ENCODE measurements at places on chromosomes 1 and 21. TPM values are rescaled to one million over a fixed set of nuclear protein-coding genes. Genes with fewer than 3 reads are reported as not detected.

Gene LENEP
- total RNA-seq: not detected

Gene LCE1F
- total RNA-seq: not detected

Gene KRTAP19-1
- total RNA-seq: not detected

Gene GUCA2A
- not detected for total RNA-seq

Gene SNX7
- 23.4 TPM for total RNA-seq

Gene SPTA1
- not detected for total RNA-seq

Gene DMBX1
- not detected for total RNA-seq

Gene NPHP4
- 6.6 TPM for total RNA-seq

Gene EXTL1
- total RNA-seq: 1.3 TPM

Gene CALML6
- 0.04 TPM for total RNA-seq

Gene FAAH
- 16.6 TPM for total RNA-seq

Gene HNRNPCL2
- not detected for total RNA-seq

Gene PRR9
- total RNA-seq: not detected

Gene IFI16
- 27.2 TPM for total RNA-seq

Gene FCRL5
- total RNA-seq: not detected

Gene H6PD
- 26.3 TPM for total RNA-seq

Gene GPR89A
- total RNA-seq: 22.3 TPM

Gene PKLR
- not detected for total RNA-seq

Gene LHX8
- total RNA-seq: not detected

Gene RPE65
- total RNA-seq: not detected

Gene HCN3
- total RNA-seq: 3.8 TPM

Gene KPRP
- total RNA-seq: not detected

Gene PLCH2
- total RNA-seq: 0.92 TPM

Gene S100A7
- total RNA-seq: not detected

Gene MYOG
- total RNA-seq: not detected

Gene LHX4
- total RNA-seq: under 0.01 TPM

Gene OR2M7
- not detected for total RNA-seq

Gene CYP4Z1
- not detected for total RNA-seq

Gene HAO2
- not detected for total RNA-seq

Gene FLG2
- not detected for total RNA-seq

Gene SLC25A34
- total RNA-seq: 0.34 TPM

Gene SELL
- not detected for total RNA-seq

Gene UBQLN4
- 28.2 TPM for total RNA-seq
